Immature natural killer cell (primary cell): ENCODE measurements at places on chromosomes 3 and 15.
A peak's percentile ranks its signal among the peaks of the same experiment; 100 is the strongest.

DNA sequence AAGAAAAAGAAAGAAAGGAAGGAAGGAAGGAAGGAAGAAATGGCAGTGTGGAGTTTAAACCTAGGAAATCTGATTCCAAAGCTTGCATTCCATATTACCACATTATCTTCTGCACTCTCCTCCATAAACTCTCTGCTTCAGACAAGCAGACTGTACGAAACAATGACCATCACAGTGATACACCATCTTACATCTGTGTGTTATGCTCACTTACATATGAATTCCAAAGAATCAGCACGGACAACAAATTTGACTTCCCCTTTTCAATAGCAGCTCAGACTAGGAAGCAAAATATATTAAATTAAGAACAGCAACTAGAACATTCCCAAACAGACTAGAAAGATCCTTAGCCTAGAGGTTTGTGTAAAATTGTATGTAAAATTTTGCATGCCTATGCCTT lies 18.0 kb upstream of the PPM1L start:
- DNase-seq, result no peak

- DNase-seq, result no peak
These were observed 57.8 kb upstream of the CPOX start for GRCh38 chr3:98650971-98651779.

- DNase-seq, result no peak
These were observed 4.3 kb upstream of the NR2C2 start for GRCh38 chr3:14943042-14943441.

GRCh38 chr3:122697952-122698620 lies 17.4 kb downstream of the PARP14 start:
- DNase-seq, result no peak

- DNase-seq, result no peak
These were observed 28.8 kb upstream of the TMEM115 start for GRCh38 chr3:50388016-50388719.

DNA sequence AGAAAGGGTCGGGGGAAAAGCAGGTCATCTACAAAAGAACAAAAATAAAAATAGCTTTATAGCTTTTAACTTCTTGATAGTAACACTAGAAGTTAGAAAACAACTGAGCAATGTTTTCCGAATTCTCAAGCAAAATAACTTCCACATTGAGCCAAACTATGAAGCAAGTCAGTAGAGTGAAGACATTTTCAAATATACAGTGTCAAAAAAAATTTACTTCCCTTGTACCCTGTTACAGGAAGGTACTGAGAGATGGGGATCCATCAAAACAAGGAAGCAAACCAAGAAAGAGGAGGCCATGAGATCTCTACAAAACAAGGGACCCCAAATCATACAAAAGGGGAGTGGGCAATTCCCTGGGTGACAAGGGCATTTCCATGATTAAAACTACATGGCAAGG lies 26.6 kb upstream of the STIMATE start:
- no peak for DNase-seq

DNA sequence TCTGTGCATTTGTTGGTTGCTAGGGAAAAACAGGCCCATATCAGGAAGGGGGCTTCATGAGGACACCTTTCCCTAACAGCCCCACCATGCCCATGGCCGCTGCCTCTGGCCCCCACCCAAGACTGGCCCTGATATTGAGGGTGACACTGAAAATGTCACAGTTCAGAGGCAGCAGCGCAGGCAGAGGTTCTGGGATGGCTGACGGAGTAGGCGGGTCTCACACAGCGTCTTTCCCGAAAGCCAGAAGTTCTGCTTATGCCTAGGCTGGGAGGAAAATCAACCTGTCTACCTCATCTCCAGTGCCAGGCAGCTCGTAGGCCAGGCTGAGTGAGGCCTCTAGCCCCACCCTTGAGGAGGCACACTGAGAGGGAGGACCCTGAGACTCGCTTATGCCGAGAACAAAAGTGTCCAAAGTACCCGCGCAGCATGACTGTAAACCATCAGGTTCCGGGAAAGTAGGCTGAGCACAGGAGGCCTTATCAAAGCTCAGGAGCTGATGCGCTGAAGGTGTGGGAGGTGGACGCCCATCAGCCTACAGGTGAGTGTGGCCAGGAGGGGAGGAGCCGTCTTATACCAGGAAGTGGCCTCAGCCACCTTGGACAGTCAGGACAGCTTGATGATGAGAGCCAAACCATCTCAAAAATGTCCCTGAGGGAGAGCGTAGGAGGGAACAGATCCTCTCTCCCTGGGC lies 27.5 kb downstream of the GRAMD2A start:
- no peak for DNase-seq

DNA sequence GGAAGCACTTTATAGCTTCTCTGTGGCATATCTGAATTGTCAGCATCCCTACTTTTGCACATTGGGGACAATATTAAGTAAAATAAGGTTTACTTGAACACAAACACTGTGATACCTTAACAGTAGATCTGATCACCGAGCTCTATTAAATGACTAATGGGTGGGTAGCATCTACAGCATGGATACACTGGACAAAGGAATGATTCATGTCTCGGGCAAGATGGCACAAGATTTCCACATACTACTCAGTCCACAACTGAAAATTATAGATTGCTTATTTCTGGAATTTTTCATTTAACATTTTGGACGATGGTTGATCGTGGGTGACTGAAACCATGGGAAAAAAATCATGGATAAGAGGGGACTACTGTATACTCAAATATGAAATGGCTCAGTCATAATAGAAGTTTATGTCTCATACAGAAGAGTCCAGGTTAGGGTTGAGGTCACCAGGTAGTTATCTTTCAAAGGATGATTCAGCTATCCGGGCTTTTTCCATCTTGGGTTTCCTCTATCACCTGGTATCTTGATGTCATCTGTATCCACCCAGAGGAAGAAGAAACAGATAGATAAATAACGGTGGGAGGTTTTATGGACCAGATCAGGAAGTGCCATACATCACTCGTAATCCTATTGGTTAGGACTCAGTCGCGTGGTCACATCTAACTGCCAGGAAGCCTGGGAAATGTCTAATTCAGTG lies 320.0 kb upstream of the RARB start:
- no peak for DNase-seq

DNA sequence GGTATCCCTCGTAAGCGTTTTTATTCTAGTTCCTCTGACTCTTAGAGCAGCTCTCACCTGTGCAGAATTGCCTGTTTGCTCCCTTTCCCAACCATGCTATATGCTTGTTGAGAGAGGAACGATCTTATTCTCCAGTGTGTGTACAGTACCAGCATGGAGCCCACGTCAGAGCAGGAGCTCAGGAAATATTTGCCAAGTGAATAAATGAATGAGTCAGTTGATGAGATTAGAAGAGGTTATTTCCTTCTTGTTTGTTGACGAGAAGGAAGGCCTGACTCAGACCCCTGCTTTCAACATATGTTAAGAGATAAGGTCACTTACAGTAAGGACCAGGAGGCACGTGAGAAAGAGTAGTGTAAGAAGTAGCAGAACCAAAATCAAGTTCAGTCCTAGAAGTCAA lies 106.3 kb upstream of the ABHD17C start:
- DNase-seq, result no peak

GRCh38 chr3:127261925-127262324 lies 25.9 kb downstream of the PRR20G start:
- no peak for DNase-seq

DNA sequence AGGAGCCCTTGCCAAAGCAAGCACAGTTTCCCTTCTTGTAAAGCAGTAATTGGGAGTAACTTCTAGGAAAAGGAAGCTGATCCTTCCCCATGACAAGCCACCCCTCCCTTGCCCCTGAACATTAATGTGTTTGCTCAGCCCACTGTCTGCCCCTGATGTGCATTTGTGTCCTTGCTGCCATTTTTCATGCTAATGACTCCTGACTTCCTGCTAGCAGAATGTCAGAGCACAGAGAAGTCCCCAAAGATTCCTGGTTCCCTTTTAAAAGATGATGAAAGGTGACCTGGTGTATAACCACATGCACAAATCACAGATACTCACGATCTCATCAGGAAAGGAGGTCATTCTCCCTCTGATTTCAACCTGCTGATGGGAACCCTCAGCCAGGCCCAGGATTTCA lies 44.2 kb upstream of the WNT5A start:
- DNase-seq, result no peak

- DNase-seq, result no peak
These were observed 14.2 kb upstream of the CAND2 start for GRCh38 chr3:12782172-12782815.

DNA sequence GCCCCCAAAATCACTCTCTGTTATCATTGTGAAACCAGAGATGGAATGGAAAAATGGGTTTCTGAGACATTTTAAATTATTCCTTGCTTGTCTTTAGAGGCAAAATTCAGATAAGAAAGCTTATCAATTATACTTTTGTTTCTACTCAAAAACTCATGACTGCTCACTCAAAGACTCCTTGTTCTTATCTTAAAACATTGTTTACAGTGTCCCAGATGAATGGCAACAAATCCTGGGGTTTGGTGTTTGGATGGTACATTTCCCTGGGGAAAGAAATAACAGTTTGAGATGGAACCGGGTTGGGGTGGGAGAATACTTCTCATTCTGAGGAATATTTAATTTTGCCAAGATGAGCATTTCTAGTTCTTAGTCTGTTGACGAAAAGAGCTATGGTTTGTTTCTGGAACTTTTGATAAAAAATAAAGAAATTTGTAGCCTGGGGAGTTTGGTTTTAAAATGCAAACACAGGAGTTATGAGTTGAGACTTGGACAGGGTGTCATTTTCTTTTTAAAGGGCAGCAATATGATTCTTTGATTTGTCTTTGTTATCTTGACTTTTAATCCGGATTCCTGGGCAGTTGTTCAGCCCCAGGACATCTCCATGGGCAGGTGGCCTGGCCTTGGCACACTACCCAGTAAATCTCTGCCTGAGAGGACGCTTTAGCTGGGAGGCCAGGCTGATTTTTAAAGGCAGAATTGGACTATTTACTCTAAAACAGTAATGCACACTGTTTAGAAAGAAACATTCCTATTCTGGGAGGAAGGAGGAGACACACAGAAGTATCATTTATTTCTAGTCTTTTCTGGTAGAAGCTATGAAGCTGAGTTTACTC lies 32.4 kb downstream of the BTD start:
- DNase-seq, result no peak

DNA sequence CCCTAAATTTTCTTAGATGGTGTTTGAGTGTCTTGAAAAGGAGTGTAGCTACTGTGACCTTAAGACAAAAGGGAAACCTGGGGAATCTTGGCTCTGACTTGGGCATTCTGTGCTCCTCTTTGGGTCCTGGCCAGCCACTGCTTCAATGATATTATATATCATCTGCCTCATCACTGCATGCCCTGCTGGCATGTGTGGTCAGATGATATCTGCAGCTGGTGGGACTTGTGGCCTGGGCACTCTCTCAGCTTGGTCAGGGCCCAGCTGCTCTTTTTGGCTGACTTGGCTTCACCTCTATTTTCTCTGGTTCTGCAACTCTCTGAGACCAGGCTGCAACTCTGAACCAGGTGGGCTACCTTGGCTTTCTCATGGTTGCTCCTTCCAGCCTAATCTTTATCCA lies 446.1 kb upstream of the RARB start:
- DNase-seq, result no peak

DNA sequence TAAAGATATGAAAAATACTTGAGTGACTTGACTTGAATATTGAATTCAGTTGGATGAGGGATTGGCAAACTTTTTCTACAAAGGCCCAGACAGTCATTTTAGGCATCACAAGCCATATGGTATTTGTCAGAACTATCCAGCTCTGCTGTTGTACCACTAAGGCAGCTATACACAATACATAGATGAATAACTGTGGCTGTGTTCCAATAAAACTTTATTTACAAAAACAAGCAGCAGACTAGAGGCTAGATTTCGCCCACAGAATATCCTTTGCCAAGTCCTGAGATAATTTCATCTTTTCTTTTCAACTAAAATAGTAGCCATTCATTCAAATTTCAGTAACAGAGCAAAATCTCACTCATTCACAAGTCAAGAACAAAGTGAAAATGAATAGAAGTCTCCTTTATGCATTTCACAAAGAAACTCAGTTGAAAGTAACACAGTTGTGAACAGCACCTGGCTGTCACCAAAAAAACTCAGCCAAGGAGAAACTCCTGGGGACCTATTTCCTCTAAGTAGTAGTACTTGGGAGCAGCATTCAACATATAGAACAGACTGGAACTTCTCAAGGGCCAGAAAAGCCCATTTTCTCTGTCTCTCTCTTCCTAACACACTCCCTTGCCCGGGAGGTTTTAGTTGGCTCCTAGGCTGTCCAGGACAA lies 56.3 kb downstream of the OSBPL10 start:
- DNase-seq, result no peak

GRCh38 chr3:141796081-141796888 lies 33.1 kb downstream of the GRK7 start:
- peak; percentile 80 for DNase-seq

DNA sequence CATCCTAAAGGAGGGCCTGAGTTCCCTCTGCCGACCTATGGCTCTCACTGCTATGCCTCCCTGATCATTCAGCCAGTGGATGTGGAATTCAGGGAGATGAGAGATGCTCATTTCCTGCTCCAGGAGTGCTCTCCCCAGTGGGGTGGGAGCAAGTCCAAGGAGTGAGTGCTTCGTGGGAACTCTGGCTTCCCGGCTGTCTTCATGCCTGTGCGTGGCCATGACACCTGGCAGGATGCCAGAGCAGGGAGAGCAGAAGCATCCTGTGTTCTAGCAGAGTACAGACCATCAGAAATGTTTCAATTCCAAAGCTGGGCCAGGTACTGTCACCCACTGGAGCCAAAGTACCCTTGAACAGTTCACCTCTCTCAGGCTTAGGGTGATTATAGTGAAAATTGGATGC lies 45.1 kb downstream of the APH1B start:
- no peak for DNase-seq

DNA sequence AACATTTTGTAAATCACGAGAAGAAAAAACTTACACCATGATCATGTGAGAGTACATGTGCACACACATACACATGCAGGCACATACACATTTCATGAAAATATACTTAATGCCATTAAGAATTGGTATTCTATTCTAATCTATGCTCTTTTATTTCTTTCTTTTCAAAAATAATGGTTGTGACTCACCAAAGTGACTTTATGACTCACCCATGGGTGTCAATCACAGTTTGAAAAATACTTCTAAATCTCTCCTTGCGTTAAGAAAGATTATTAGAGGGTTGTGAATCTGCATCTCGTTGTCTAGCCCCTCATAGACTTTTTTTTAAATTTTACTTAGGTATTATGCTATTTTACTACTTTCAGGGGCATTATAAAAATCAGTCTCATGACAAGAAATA lies 254.2 kb downstream of the TUSC7 start:
- no peak for DNase-seq

- DNase-seq, result no peak
These were observed 31.6 kb upstream of the ZNF770 start for GRCh38 chr15:35019404-35020327.

DNA sequence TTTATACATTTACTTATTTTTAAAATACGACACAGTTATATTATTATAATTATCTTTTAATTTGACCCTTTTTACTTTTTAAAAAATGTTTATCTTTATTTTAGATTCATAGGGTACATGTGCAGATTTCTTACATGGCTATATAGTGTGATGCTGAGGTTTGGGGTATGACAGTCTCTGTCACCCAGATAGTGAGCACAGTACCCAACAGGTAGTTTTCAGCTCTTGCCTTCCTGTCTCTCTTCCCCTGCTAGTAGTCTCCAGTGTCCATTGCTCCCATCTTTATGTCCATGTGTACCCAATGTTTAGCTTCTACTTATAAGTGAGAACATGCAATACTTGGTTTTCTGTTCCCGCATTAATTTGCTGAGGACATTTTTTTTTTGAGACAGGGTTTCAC lies 21.8 kb upstream of the KCNMB2 start:
- no peak for DNase-seq

GRCh38 chr15:101193806-101194545 lies 57.9 kb downstream of the CHSY1 start:
- DNase-seq, result no peak
